Hematopoietic multipotent progenitor cell treated with erythropoietin and hydrocortisone succinate and interleukin-3 and kit ligand, for 17 days (in vitro differentiated cells): ENCODE measurements at places on chromosomes 3 and 15.

DNA sequence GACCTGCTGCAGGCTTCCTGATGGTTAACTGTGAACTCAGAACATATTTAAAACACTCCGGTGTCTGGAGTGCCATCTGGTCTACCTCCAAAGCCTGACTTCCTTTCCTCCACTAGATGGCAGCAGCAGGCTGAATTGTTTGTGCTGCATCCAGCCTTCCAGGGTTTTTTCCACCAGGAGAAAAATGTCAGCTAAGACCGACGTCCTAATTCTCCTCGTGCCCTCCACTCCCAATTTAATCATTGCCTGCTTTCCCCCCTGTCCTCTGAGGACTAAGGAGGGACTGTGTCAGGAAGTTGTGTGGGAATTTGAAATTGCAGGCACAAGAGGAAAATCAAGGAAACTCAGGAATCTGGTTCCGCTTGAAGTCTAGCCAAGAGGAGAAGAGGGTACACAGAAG is 165.2 kb upstream of the UMPS start:
- peak; percentile 65 for DNase-seq

- DNase-seq, result no peak
Measured at GRCh38 chr3:16888356-16888755, 3.6 kb downstream of the PLCL2 start.

DNA sequence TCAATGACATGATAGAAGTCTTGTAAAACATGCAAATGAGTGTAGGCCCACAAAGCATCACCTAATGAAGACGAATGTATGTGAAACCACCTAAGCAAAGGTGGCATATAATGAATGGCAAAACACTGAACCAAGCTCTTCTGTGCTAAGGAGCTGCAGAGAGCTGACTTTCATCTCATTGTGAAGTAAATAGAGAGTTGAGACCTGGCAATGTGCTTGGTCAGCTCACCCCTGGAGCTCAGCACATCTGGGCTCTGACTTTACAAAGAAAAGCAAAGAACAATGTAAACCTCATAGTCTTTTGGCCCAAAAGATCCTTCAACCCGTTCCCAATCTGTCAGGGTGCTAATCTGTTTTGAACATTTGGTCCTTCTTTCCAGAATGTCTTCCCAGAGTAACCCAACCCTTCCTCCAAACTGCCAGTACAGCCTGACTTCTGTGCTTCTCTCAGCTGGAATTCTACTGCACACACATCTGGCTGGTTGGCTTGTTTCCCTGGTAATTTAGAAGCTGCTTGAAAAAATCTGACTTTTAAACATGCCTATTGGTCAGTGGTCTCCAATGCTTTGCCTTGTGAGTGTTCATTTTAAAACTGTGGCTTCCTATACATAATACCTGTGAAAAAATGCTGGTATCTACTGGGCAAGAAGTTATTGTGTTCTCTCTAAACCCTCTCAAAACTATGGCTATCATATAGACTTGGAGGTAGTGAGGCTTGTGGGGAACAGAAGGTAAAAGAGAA is 101.7 kb downstream of the CD200R1L start:
- no peak for DNase-seq

DNA sequence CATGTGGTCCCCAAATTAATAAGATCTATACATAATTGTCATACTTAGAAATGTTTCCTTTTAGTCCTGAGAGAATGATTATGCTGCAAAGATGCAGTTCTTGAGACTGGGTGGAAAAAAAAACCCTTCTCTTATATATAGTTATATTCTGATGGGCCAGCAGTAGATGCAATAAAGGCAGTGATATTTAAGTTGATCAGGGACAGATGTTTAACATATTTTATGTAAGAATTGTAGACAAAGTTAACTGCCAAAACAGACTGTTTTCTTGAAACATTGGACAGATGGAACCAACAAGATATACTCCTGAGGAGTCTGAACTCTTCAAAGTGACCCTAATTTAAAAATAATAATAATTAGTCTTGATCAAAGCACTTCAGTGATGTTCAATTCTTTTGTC is 172.0 kb upstream of the LRIG1 start:
- no peak for DNase-seq

- DNase-seq, result no peak
Measured at GRCh38 chr3:177596816-177597271, 399.6 kb upstream of the TBL1XR1 start.

DNA sequence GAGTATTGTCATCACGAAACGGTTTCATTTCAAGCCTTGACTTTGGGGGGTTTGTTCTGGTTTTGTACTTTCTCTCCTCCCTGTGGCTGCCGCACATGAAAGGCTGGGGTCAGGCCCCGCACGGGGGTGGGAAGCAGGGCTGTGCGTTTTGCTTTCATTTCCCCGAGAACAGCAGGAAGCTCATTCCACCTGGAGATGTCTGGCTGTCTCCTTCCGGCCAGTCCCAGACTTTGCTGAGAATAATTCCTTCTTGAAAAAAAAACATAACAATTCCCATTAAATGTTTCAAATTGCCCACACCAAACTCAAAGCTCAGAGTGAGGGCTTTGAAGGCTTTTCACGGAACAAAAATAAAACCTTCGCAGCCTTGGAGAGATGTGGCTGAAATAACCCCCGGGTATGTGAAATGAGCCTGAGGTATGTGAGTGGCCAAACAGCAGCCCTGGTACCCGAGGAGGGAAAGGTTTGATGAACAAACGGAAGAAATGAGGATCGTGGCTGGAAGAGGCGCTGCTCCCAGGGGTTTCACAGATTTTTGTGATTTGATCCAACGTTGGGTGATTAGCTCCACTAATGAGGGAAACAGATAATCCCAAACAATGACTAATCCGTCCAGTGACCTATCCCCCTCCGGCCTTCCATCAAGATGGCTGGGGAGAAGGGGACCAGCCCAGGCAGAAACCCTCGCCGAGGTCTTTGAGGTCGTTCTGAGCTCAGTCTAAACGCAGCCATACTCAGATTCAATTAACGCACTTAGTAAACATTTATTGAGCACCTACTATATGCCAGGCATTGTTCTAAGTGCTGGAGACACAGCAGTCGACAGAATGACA is 126.9 kb upstream of the MEF2A start:
- DNase-seq, result no peak

- DNase-seq, result no peak
Measured at GRCh38 chr3:112137781-112138180, 4.7 kb upstream of the GCSAM start.

GRCh38 chr15:75161106-75161916 is 40.4 kb upstream of the C15orf39 start:
- no peak for DNase-seq

- DNase-seq, result no peak
Measured at GRCh38 chr3:113712129-113712528, 15.7 kb upstream of the USF3 start.

- DNase-seq, result no peak
Measured at GRCh38 chr15:39918688-39919385, 1.2 kb downstream of the GPR176 start.

DNA sequence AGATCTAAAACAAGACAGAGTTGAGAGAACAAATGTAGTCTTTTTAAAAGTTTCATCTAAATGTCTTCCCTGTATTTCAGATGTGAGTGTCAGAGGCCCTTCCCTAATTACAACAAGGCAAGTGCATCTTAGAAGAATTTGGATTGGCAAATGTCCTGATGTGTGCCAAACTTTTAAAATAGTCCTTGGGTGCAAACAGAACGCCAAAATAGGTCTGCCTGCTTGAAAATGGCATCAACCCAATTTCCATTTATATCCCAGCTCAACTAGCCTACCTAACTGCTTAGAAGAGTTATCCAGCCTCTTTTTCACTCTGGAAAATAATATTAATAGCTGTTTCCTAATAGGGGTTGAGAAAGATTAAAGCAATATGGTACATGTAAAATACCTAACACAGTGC is 311.8 kb upstream of the ARRDC4 start:
- DNase-seq, result no peak

DNA sequence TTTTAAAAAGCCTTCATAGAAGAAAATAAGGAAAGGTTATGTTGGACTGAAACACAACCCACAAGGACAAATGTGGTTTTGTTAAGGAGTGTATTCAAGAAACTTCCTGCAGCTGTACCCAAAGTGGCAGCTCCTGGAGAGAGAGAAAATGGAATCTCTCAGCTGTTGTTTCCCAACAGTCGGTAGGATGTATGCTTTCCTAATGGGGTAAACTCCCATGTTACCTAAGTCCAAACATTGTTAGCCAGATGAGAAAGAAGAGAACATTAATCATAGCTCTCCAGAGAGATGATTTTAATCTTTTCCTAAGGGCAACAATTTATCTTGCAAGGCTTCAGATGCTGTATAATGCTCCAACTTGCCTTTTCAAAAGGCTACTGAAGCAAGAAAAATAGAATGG is 22.6 kb upstream of the TEX9 start:
- no peak for DNase-seq

- DNase-seq, result no peak
Measured at GRCh38 chr3:126663257-126663656, 8.3 kb upstream of the TXNRD3 start.

DNA sequence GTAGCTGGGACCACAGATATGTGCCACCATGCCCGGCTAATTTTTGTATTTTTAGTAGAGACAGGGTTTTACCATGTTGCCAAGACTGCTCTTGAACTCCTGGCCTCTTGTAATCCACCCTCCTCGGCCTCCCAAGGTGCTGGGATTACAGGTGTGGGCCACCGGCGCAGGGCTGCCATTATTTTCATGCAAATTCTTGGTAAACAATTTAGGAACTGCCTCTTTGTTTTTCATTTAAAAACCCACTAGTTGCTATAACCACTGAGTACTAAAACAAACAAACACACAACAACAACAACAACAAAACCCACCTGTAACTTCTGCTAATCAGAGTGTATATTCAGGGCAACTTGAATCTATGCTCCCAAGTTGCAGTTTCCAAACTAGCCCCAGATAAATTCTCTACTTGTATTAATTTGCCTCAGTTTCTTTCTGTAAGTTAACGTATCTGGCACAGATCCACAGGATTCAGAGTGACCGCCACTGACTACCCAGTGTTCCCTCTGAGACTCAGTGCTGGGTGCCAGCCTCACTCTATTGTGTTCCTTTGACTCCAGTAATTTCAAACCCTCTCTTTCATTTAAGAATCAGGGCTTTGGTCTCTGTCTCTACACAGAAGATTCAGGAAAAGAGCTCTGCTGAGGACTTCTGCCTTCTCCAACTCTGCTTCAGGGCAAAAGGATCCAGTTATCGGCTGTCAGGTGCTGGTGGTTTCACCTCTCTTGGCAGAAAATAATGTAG is 18.6 kb upstream of the ZNF710 start:
- no peak for DNase-seq

DNA sequence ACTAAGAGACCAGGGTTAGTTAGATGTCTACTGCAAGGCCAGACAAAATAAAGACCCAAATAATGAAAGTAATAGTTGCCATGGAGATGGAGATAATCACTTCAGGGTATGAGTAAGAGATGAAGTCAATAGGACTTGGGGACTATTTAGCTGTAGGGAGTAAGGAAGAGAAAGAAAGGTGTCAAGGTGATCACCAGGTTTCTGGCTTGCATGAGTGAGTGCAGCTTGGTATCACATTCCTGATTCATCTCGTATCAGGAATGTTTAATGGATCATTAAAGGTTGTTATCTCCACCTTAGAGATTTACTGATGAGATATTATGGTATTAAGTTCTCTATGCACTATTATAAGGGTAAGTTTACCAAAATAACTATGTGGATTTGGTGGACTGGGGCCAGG is 357.4 kb upstream of the ATP11B start:
- no peak for DNase-seq

- no peak for DNase-seq
Measured at GRCh38 chr3:66370179-66370578, 130.6 kb downstream of the LRIG1 start.

GRCh38 chr3:112302881-112303763 is 9.1 kb upstream of the SLC9C1 start:
- DNase-seq, result no peak

- DNase-seq, result no peak
Measured at GRCh38 chr15:80562846-80563245, 132.3 kb upstream of the ABHD17C start.

GRCh38 chr3:143171141-143171980 is 51.8 kb downstream of the CHST2 start:
- no peak for DNase-seq

- no peak for DNase-seq
Measured at GRCh38 chr3:63847718-63848450, 15.7 kb downstream of the THOC7 start.

GRCh38 chr15:69757186-69757585 is 304.6 kb downstream of the RPLP1 start:
- no peak for DNase-seq
